ENCODE measurements at places on chromosomes 7 and 10.

GRCh38 chr10:101140950-101141615, 10.0 kb downstream of the TLX1 start:
- no peak for DNase-seq

- DNase-seq: no peak
Observed at GRCh38 chr10:48455055-48455391, 148.5 kb downstream of the MAPK8 start.

DNA sequence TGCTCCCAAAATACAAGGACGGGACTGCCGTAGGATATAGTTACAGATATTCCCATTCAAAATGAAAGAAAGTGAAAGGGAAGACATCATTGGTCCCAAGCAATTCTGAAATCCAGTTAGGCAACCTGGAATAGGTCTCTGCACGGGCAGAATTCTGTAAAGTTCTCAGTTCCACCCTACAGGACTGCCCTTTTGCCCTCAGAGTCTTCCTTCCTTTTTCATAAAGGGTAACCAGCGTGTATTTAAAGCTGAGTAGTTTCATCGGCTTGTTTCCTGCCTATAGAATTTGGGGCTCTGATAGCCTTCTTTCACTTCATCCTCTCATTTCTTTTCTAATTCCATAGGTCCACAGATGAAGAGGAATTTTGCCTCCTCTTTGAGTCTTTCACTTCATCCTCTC, 20.0 kb downstream of the COPG2 start:
- no peak for DNase-seq

DNA sequence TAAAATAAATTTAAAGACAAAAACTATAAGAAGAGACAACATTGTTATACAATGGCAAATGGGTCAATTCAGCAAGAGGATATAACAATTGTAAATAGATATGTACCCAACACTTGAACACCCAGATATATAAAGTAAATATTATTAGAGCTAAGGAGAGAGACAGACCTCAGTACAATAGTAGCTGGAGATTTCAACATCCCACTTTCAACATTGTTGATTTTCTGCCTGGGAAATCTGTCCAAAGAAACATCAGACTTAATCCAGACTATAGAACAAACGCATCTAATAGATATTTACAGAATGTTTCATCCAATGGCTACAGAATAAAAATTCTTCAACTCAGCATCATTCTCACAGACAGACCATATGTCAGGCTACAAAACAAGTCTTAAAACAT, 256.1 kb downstream of the GRM8 start:
- DNase-seq: no peak

DNA sequence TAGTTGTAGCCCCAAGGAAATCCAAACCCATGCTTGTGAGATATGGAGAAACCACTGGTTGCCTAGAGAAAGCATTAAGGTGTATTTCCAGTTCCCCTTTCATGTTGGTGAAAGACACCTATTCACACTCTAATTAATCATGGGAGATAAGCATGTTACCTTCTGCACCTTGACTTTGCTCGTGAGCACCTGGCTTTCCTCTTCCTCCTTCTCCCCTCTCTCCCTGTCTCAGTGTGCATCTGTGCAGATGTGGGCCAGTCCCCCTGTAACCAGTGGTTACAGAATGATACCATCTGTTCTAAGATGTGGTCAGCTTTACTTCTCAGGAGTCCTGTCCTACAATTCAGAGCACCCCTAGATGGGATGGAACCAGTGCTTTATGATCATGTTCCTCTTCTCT, 160.6 kb downstream of the LCOR start:
- no peak for DNase-seq
